ENCODE measurements at places on chromosomes 12 and 14.

DNA sequence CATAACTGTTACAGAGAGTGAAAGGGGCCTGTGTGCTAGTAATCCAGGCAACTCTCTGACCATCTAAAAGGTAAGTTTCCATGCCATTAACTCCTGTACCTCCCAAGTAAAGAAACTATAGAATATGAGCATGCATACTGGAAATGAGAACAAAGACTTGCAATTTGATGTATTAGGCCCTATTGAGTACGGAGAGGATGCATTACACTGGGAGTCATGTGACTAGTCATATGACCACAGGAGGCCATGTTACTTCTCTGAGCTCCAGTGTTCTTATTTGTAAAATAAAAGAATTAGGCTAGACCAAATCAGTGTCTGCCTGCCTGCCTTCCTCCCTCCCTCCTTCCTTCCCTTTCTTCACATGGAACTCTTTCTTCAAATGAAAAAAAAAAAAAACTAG is 440.1 kb upstream of the CCDC196 start:
- DNase-seq = no peak

GRCh38 chr12:2654741-2655140 is 140.0 kb upstream of the FKBP4 start:
- no peak for DNase-seq

DNA sequence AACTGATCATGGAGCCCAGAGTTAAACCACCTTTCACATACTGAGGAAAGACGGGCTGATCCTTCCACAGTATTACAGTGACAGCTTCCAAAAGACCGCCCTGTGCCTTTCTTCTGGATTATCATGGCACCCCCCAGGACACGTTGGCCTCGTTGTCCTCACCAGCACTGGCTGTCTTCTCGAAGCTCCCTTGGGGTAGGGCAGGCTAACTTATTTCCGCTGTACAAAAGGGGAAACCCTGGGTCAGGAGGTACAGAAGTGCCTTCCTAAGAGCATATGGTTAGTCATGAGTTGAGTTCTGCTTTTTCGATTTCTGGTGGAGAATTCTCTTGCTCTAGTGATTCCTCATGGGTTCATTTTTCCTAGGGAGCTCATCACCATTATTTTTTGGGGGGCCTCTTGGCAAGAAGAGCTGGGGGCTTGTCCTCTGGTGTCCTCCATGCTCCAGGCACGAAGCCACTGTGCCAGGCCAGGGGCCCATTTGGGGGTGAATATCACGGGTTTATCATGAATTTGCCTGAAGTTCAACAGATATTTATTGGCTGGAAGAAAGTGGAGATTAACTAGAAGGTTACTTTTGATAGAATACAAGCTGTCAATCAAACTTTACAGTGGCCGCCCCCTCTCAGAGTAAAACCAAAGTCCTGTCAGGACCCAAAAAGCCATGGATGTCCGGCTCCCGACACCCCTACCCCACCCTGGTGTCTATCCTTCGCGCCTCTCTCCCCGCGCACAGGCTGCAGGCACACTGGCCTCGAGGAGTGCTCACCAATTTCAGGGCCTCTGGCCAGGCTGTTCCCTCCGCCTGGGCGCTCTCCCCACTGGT is 8.8 kb upstream of the TRAF3 start:
- DNase-seq = no peak

GRCh38 chr14:22159957-22160356 is 429.1 kb downstream of the DAD1 start:
- no peak for DNase-seq

- no peak for DNase-seq
Measured at GRCh38 chr12:68896881-68897540, 36.0 kb downstream of the CPM start.

DNA sequence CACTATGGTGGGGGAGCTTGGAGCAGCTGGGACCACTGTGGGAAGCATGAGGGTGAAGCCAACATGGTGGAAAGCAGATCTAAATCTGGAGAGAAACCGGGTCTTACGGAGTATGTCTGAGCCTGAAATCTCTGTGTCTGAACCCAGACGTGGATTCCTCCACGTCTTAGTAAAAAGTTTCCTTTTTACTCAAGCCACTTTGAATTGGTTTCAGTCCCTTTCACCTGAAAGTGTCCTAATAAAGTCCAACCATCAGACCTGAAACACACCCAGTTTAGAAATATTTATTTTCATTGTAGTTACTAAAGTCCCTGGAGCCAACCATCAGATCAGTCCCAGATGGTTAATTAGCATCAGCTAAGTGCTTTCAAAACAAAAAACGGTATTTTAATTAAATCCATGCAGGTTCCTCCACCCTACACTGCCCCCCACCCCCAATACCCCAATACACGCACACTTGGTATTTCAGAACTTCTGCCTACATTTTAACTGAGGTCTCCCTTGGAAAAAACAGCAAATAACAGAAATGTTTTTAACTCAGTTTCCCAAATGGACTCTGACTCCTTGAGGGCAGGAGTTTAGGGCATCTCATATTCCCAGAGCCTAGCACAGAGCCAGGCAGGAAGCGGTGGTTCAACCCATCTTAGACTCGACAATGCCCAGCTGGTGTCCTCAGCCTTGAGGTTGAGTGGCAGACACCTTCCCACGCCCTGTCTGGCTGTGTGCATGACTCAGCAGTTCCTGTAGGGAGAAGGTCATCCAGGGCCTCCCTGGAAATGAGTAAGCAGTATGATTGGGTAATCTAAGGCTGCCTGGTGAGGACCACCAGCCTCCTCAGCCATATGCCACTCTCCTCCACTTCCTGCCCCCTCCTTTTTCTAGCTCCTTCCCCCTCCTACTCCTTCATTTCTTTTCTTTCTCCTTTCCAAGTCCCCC is 175.8 kb downstream of the TTC8 start:
- no peak for DNase-seq

DNA sequence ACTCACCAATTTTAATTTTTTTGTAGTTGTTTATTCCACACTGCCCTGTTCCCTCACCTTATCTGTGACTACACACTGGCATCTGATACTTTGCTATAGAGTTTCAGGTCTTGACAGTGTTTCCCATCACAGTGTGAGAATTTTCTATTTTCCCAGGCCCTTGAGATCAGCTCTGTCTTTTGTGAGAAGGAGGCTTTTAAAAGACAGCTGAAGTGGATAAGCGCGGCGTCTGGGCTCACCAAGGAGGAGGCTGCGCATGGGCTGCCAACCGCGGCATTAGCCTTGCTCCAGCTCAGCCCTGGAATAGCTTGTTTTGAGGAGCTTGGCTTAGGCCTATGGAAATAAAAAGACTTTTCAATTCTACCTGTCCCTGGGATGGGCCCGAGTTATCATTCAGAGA is 181.3 kb downstream of the RMST start:
- DNase-seq = no peak

DNA sequence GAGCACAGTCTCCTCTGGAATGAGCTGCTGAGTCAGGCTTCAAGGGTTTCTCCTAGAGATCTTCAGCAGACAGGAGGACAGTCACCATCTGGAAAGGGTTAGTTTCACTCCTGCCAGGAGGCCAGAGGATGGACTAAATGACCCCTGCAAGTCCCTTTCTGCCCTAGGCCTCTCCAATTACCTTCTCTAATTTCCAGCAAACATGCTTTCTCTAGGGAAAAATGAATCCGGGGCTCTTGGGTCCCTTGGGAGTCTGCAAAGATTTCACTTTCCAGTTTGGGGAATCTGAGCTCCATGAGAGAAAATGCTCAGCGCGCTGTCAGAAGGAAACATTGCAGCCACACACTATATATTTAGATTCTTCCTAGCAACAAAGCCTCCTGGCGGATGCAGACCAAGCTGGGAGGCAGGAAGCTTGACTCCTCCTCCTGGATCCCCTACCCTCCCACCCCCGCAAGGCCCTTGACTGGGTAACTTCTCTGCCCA is 184.4 kb upstream of the CCND2 start:
- no peak for DNase-seq

DNA sequence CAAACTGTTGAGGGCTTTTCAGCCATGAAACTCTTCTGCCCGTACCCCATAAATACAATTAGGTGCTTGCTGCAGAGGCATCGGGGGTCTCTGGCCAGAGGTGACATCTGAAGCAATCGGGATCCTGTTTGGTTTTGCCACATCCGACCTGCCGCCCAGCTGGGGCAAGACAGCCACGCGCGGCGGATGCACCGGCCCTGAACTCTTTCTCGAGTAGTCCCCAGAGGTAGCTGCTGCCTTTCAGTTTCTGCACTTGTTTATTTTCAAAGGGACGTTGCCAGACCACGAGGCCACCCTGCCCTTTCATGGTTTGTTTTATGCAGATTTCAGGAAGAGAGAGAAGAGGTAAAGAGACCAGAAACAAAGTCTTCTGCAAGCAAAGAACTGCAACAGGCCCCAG is 10.6 kb upstream of the MLXIP start:
- DNase-seq = no peak
